ENCODE measurements at places on chromosomes 7 and 10.

DNA sequence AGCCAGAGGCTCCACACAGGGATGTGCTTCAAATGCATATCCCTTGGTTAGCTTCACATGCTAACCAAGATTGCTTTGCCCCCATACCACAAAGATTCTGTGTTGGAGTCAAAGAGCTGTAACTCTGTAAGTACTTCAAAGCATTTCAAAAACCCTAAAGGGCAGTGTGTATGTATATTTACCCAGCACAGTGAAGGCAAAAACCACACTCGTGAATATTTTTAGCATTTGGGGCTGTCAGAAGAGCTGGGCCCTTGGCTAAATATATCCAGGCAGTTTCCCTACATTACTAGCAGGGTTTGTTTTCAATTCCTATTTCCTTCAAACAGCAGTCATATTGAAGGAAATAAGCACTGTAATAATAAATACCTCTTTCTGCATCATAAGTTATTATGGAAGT is 84.2 kb upstream of the STEAP1B start:
- DNase-seq = no peak

GRCh38 chr7:142380069-142380468 is 122.2 kb upstream of the PRSS58 start:
- DNase-seq = no peak

DNA sequence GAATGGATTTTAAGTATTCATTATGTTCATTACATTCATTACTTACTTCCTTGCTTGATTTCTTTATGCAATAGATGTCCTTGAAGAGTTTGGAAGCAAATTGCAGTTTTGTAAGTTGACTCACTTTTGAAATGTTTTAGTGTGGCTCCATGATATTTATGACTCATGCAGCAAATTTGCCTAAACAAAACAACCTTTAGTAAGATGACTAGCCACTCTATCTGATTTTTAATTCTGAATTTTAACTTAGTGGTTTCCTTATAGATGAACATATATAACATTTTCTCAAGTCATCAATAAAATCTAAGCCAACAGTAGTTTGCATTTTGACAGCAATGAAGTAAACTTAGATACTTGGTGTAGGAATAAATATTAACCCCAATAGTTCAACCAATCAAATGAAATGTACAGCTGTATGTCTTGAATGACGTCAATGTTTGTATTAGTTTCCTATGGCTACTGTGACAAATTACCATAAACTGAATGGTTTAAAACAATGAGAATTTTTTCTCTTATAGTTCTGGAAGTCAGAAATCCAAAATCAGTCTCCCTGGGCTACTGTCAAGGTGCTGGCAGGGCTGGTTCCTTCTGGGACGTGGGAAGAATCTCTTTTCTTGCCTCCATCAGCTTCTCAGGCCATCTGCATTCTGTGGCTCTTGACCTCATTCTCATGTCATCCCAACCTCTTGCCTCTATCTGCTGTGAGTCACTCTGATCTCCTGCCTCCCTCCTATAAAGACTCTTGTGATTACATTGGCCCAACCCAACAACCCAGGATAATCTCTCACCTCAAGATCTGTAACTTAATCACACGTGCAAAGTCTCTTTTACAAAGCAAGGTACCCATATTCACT is 73.4 kb downstream of the AHR start:
- no peak for DNase-seq

- no peak for DNase-seq
These were observed 113.7 kb downstream of the EGFR start for GRCh38 chr7:55132550-55132889.

DNA sequence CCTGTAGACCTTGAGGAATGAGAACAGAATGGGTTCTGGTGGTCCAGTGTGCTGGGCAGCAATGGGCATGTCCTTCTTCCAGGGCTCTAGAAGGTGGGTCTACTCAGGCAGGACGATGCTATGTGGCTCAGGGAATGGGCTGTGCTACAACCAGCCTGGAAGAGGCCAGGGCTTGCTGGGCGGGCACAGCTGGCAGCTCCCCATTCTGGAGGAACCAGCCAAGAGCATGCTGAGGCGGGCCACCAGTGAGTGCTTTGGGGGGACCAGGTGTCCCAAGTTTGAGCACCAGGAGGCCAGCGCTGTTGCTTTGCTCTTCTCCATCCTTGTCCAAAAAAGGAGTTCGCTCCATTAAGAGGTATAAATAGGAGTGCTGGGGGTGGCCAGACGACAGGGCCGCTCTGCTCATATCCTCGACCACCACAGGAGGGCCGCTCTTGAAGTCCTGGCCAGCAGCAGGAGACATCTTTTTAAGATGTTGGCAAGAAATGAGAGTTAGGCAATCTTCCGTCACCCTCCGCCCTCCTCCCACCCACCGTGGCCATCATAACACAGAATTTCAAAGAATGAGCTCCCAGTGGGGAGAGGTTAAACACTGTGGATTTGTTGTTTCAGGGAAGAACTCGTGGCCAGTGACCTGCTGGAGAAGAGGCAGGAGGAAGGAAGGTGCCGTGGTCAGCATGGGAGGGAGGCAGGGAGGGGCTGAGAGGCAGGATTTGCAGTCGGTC is 141.3 kb downstream of the GRK5 start:
- no peak for DNase-seq

GRCh38 chr7:117807676-117808075 is 65.6 kb downstream of the CTTNBP2 start:
- DNase-seq = no peak

DNA sequence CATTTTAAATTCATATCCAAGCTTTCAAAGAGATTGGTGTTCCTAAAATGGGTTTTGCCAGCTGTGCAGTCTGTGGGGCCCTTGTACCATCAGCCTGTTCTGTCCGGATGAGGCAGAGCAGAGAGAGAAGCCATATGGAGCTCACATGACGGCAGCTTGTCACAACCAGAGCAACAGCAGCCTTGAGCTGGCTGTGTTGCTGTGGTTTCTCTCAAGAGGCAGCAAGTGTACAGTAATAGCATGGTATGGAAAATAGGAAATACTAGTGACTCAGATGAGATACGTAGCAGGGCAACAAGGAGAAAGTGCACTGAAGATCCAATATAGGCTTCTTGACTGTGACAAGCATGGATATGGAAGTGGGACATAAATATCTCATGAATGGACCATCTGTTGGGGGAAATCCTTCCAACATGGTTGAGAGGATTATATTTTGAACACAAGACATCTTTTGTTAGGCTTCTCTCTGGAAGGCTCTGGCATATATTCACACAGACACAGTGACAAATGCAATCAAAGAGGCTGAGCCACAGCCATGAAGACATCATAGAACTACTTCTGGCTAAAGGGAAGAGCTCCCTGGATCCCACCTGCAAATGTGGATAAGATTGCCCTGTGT is 251.0 kb upstream of the TAC1 start:
- DNase-seq = no peak

GRCh38 chr7:87797798-87798403 is 78.3 kb downstream of the SLC25A40 start:
- no peak for DNase-seq

- no peak for DNase-seq
These were observed 743 bp upstream of the ZCCHC24 start for GRCh38 chr10:79445977-79446757.

DNA sequence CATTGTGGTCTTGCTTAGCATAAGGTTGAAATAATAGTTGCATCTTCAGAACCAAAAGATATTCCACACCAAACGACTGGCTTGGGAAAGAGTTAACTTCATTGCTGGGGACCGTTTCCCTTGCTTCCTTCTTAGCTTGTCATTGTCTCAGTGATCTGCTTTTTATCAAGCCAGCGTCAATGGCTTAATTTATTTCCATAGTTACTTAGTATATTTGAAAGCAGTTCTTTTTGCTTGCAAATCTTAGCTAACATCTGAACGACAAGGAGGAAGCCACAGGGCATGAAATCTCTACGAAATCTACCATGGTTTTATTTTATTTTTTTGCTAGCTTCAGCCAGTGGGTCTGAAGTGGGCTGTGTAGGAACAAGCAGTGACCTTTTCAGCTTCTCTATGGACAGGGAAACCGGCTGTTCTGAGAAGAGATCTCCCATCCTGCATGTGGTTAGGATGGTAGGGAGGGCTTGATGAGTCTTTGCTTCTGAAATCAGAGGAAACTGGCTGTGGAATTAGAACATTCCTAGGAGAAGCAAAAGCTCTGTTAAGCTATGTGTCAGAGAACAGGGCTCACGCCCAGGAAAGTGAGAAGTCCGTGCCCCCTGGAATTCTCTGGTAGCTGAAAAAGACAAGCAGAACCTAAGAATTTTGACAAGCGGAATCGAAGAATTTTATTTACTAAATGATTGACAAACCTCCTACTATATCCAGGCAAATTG is 8.0 kb downstream of the SLC18A2 start:
- no peak for DNase-seq

- no peak for DNase-seq
These were observed 25.6 kb downstream of the PAPOLB start for GRCh38 chr7:4836206-4836661.

- DNase-seq = no peak
These were observed 2.6 kb upstream of the ZNRF2 start for GRCh38 chr7:30281791-30282190.

DNA sequence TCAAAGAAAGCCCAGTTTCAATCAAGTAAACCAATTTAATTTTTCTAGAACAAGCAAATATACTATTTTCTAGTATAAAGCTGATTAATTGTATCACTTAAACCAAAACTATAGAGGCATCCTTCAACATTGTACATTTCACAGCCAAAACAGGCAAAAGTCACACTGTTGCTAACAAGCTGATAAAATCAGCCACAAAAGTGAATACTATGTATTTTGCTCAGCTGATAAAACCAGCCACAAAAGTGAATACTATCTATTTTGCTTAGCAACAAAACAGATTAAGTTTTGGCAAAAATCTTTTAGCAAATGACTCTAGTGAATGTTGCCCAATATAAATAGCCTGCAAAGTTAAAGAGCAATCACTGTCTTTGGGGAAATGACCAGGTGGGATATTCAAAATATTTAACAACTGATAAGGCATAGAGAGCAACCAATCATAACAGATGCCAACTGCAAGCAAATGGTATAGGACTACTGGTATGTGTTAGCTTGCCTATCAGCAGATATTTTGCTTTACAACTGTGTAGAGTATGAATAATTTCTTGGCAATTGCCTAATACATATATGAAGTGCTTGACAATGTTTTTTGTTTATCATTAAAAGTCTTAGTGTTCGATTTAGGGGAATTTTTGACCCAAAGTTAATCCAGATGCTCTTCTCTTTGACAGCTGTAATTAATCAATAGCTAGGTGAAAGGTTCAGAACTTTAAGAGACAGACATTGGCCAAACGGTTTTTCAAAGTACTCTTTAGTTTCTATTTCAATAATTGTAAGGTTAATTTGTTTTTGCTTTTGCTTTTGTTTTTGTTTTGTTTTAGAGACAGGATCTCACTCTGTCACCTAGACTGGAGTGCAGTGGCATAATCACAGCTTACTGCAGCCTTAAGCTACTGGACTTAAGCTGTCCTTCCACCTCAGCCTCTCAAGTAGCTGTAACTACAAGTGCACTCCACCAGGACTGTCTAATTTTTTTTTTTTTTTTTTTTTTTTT is 44.4 kb upstream of the SP4 start:
- no peak for DNase-seq

DNA sequence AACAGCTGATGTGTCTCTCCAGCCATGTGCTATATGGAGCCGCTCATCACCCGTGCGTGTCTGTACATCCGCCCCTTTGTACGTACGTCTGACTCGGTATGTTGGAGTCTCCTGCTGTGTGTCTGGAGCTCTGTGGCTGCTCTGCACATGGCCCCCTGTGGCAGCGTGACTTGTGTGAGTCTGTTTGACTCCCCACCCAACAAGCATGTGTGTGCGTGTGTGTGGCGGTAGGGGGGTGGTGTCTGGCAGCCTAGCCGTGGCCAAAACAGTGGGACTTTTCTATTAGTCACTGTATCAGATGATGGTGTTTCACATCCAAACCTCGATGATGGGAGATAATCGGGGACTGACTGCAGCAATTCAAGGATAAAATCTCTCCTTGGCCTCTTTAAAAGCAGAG is 94.1 kb downstream of the COL13A1 start:
- no peak for DNase-seq

DNA sequence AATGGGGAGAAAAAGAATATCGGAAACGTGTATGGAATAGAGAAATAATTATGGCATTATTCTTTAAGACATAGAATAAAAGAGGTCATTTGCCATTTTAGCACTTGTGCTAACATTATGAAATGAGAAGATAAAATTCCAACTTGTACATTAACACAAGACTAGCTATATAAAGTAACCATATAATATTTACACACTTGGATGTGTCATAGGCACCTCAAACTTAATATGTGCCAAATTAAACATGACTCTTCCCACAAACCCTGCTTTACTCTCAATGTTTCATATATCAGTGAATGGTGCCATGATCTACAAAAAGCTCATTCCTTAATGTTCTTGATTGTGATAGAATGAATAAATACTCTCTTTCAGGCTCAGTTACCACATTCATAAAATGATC is 4.1 kb upstream of the MINDY3 start:
- no peak for DNase-seq

DNA sequence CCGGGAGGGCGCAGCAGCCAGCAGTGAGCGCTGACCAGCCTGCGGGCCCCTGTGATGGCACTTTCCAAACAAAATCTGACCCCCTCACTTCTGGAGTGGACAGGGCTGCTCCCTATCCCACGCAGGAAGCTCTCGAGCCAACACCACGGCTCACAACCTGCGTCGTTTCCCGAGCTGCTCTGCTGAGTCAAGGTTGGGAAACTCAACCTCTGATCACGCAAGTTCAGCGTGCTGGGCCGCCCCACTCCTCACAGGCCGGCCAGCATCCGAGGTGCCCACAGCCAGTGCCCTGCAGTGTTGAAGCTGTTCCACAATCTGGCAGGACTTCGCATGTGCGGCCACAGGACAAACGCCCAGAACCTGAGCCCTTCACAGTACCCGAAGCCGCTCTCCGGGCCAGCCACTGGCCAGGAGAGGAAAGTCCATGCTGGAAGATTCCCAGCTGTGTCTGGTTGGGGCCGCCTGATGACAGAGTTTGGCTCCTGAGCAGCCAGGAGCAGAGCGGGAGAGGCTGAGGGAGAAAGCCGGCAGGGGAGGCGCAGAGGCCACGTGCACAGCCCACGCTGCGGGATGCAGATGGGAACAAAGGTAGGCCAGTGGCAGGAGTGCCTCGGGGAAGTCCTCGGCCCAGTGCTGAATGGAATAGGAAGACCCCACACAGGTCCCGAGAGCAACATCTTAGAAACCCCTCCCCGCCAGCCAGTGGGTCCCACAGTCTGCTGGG is 263.3 kb upstream of the TCERG1L start:
- DNase-seq = no peak

DNA sequence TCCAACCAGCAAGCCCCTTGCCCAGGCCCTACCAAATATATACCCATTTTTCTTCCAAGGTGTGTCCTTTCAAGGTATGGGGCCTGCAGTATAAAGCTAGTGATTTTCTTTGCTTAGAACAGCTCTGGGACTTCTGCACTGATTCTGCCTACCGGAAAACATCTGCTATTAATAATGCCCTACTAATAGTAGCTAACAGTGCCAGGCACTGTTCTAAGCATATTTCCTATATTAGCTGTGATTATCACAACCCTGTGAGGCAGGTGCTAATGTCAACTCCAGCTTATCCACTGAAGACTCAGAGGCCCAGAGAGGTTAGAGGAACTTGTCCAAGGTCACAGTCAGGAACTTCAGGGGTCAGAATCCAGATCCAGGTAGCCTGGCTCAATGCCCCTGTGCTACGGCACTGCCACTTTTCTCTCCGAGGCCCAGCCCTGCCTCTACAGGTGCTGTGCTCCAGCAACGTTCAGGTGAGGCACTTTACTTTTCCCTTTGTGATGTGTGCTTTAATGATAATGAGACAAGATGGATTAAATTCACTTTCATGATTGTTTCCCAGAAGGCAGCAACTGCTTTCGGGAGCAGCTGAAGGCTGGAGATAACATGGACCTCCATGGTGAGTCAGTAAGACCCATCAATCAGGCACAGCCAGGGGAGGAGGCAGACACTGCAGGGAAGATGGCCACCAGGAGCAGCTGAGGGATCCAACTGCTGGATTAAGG is 26.7 kb downstream of the TAS2R41 start:
- no peak for DNase-seq
